Transverse colon (tissue), 4 donors: ENCODE measurements at places on chromosomes 7 and 10. TPM values are rescaled to one million over a fixed set of nuclear protein-coding genes. Genes with fewer than 3 reads are reported as not detected.

DNA sequence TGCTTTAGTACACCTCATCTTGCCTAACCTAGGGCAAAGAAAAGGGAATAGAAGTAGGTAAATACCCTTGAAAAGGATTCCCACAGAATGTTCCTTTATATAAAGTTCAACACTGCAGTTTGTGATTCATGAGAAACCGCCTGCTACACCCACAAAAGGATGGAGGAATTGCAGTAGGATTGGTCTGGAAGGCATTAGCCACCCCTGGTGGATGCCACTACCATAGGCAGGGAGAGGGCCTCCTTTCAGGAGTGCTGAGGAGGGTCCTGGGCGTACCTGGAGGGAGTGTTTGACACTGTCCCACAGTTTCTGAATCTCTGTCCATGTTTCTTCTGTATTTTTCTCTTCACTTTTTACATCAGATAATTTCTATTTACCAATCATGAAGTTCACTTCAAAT, 221.8 kb upstream of the TMEM72 start:
- DNase-seq, result no peak
- no peak overlapping the region for H3K27ac ChIP-seq
- no peaks in the 10 kb centered on the region for H3K36me3 ChIP-seq
- H3K4me3 ChIP-seq, result no peak overlapping the region
- no peaks in the 10 kb centered on the region for H3K4me1 ChIP-seq

Gene UFSP1
- 19.1 TPM for total RNA-seq

DNA sequence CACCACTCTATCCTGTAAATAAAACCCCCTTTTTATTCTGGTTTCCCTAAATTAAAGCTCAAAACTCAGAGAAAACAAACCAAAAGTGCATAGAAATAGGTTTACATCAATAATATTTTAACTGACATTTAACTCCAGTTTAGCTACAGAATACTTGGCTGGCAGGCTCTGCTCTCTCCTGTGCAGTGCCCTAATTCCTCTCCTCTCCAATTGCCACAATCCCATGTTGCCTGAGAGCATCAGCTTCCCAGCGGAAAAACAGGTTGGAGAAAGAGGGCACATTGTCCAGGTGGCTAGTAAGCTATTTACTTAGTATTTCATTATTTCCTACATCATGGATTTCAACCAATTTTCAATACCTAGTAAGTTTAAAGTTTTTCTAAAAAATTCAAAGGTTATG, 8.7 kb downstream of the SEMA3E start:
- H3K27me3 ChIP-seq, result no peaks in the 10 kb centered on the region
- no peaks in the 10 kb centered on the region for H3K4me1 ChIP-seq
- no peak overlapping the region for H3K4me3 ChIP-seq
- H3K27ac ChIP-seq, result no peak overlapping the region
- DNase-seq, result no peak

DNA sequence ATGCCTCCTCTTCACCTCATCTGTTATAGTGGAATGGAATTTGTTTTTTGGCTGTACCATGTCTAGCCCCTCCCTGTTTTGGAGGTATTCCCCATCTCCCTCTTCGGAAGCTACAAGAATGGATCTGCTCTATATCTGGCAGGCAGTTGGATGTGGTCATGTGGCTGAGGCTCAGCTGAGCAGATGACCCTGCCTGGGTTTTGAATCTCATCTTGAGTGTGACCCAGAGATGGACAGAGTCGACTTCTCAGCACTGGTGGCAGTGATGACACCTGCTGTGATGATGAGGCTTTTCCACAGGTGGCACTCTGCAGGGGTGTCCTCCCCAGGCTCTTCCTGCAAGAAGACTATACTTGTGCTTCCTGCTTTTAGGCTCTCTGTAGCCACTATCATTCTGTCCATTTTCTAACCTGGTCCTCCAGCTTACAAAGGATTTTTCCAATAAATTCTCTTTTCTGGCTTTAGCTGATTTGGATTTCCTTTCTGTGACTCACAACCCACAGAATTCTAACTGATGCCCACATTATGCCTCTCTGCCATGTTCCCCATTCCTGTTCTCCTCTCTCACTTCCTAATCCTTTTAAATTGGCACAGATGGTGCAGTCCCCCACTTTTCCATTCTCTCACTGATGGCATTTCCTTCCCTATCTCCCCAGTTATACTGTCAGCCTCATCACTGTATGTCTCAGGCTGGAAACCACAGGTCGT, 7.5 kb upstream of the ARHGAP22 start:
- H3K36me3 ChIP-seq, result no peaks in the 10 kb centered on the region
- H3K27me3 ChIP-seq, result no peaks in the 10 kb centered on the region
- DNase-seq, result no peak
- H3K4me3 ChIP-seq, result no peak overlapping the region

Gene MALRD1
- 0.75 TPM for total RNA-seq

- no peak for DNase-seq
- H3K36me3 ChIP-seq, result peaks cover 15% of the 10 kb centered on the region
- H3K27me3 ChIP-seq, result no peaks in the 10 kb centered on the region
- H3K27ac ChIP-seq, result no peak overlapping the region
- no peak overlapping the region for H3K4me3 ChIP-seq
Observed at GRCh38 chr7:42915356-42915755, 3.5 kb upstream of the C7orf25 start.

- H3K4me3 ChIP-seq, result no peak overlapping the region
- H3K4me1 ChIP-seq, result no peaks in the 10 kb centered on the region
- H3K27ac ChIP-seq, result no peak overlapping the region
- DNase-seq, result no peak
- H3K36me3 ChIP-seq, result no peaks in the 10 kb centered on the region
Observed at GRCh38 chr10:86225103-86225782, 141.4 kb downstream of the GRID1 start.

Gene HKDC1
- 39.6 TPM for total RNA-seq

Gene STEAP4
- total RNA-seq, result 1.1 TPM

Gene SLIT1
- 0.27 TPM for total RNA-seq

Gene POP7
- total RNA-seq, result 10.7 TPM

DNA sequence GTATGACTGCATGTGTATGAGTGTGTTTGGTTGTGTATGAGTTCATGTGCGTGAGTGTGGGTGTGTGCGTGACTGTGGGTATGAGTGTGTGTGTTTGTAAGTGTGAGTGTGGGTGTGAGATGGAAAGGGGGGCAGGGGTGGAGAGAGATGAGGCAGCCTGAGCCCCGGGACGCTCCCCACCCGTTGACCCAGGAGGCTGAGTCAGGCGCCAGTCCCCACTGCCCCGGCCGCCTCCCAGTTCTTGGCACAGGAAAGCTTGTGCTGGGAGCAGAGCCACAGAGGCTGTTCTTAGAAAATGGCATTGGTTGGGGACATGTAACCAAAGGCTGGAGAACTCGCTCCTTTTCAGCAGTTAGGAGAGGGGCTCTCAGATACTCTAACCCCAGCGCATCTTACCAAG, 27.8 kb upstream of the NUB1 start:
- no peak overlapping the region for H3K27ac ChIP-seq
- H3K36me3 ChIP-seq, result no peaks in the 10 kb centered on the region
- no peak overlapping the region for H3K4me3 ChIP-seq
- DNase-seq, result no peak
- H3K4me1 ChIP-seq, result peaks cover 6% of the 10 kb centered on the region

- H3K27ac ChIP-seq, result no peak overlapping the region
- DNase-seq, result no peak
- no peaks in the 10 kb centered on the region for H3K4me1 ChIP-seq
- H3K36me3 ChIP-seq, result no peaks in the 10 kb centered on the region
- no peak overlapping the region for H3K4me3 ChIP-seq
- no peaks in the 10 kb centered on the region for H3K27me3 ChIP-seq
Observed at GRCh38 chr10:31143331-31143935, 111.8 kb upstream of the ZNF438 start.

- H3K36me3 ChIP-seq, result no peaks in the 10 kb centered on the region
- H3K27ac ChIP-seq, result no peak overlapping the region
- H3K27me3 ChIP-seq, result no peaks in the 10 kb centered on the region
Observed at GRCh38 chr7:121901026-121901425, 28.1 kb downstream of the PTPRZ1 start.

GRCh38 chr10:131928248-131929095, 27.7 kb downstream of the PPP2R2D start:
- peaks cover 5% of the 10 kb centered on the region for H3K4me1 ChIP-seq
- no peak overlapping the region for H3K27ac ChIP-seq
- H3K36me3 ChIP-seq, result no peaks in the 10 kb centered on the region
- H3K27me3 ChIP-seq, result no peaks in the 10 kb centered on the region
- no peak overlapping the region for H3K4me3 ChIP-seq
- no peak for DNase-seq

Gene PPP1R3C
- 4.6 TPM for total RNA-seq

DNA sequence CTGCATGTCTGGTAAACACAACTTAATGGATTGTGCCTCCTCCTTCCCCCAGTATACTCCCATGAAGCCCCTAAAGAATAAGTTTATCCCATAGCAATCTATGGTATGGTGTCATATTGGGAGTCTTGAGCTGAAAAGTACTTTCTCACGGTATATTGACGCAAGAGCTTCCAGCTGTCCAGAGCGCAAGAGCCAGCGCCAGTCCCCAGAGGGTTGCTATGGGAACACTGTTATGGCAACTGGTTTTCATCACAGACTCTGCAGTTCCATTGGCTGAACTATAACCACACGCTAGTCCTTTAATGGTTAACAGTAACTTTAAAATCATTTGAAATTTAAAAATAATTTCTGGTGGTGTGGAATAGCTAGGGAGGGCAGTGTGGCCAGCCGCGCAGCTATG, 46.9 kb downstream of the PRPF18 start:
- H3K36me3 ChIP-seq, result no peaks in the 10 kb centered on the region
- H3K4me3 ChIP-seq, result no peak overlapping the region
- H3K4me1 ChIP-seq, result peaks cover 6% of the 10 kb centered on the region
- peak; percentile 33 for DNase-seq

DNA sequence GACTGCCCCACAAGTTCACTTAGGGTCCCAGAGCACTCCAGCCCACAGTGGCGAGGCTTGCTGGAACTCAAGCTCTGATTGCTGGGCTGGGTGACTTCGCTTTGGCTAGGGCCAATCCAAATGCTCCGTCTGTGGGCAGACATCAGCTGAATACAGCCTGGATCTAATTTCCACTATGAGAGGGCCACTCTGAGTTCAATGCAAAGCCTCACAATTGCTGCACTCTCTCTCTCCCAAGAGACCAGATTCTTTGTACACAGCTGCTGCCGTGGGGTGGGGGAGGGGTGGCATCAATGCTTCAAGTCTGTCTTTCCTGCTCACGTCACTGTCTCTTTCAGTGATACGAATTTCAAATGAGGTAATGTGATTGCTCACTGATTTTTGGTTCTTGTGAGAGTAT, 47.3 kb upstream of the BPGM start:
- no peak overlapping the region for H3K4me3 ChIP-seq
- peaks cover 8% of the 10 kb centered on the region for H3K4me1 ChIP-seq
- H3K27ac ChIP-seq, result no peak overlapping the region

DNA sequence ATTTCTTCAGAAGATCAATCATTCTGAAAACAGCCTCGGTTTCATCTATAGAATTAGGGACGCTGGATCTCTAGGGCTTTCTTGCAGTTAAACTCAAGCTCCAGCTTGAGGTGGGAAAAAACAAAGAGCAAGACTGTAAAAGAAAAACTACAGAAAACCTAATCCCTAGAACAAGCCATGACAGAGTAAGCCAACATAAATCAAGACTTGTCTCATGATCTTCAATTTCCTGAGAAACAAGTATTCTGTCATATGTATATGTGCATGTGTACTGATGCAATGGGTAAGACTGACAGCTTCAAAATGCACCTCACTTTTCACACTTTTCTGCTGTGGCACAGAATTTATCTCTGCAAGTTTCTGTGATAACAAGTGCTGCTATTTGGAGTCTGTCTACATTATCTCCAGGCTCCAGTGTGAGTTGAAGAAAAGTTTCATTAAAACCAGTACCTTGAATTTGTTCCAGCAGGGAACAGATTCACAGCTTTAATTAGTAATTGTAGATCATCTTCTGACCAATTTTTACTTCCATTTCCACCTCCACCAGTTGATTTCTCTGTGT, 19.2 kb downstream of the PMPCB start:
- no peak overlapping the region for H3K4me3 ChIP-seq
- no peaks in the 10 kb centered on the region for H3K36me3 ChIP-seq
- DNase-seq, result no peak
- no peaks in the 10 kb centered on the region for H3K4me1 ChIP-seq

GRCh38 chr7:15845461-15845860, 159.0 kb upstream of the MEOX2 start:
- H3K36me3 ChIP-seq, result no peaks in the 10 kb centered on the region
- H3K4me1 ChIP-seq, result no peaks in the 10 kb centered on the region
- no peak overlapping the region for H3K27ac ChIP-seq
- H3K27me3 ChIP-seq, result no peaks in the 10 kb centered on the region
- H3K4me3 ChIP-seq, result no peak overlapping the region

- H3K27ac ChIP-seq, result no peak overlapping the region
- no peaks in the 10 kb centered on the region for H3K4me1 ChIP-seq
- no peaks in the 10 kb centered on the region for H3K36me3 ChIP-seq
- H3K27me3 ChIP-seq, result no peaks in the 10 kb centered on the region
Observed at GRCh38 chr10:20955355-20955893, 58.3 kb upstream of the NEBL start.

Gene YKT6
- total RNA-seq, result 74.1 TPM

DNA sequence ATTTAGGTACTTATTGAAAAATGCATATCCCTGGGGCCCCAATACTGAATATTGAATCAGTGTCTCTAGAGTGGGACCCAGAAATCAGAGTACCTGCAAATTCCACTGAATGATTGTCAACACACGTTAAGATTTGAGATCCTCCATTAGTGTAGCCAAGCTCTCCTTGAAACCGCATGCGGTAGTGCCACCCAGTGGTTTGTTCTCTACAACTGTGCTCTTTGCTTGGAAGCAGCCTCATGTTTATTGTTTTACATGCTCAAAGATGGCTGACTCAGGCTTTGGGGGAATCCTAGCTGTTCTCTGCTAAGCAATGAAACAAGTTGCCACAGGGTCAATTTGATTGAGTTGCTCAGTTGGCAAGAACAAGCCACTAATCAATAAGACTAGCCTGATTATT, 340.2 kb upstream of the CELF2 start:
- no peak overlapping the region for H3K4me3 ChIP-seq
- H3K36me3 ChIP-seq, result no peaks in the 10 kb centered on the region
- no peaks in the 10 kb centered on the region for H3K27me3 ChIP-seq
- no peaks in the 10 kb centered on the region for H3K4me1 ChIP-seq
- peak; percentile 55 for DNase-seq

GRCh38 chr10:92150823-92151222, 140.1 kb downstream of the CPEB3 start:
- DNase-seq, result no peak
- no peak overlapping the region for H3K4me3 ChIP-seq
- H3K27ac ChIP-seq, result no peak overlapping the region
- H3K36me3 ChIP-seq, result no peaks in the 10 kb centered on the region

DNA sequence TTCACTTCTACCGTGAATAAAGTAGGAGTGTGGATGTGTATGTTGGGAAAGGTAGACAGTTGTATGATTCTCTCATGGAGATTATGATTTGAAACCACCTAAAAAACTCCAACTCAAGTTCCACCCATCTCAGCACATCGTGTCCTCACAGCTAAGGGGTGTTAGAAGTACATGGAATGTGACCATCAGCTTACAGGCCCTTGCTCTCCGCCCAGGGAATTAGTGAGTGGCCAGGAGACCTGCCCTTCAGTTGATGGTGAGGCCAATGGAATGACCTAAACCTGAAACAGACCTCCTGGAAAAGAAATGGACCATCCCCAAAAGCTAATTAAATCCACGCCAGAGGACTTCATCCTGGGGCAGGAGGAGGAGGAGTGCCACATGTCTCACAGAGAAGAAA, 2.1 kb upstream of the WNT2 start:
- no peak for DNase-seq
- H3K36me3 ChIP-seq, result no peaks in the 10 kb centered on the region
- H3K4me1 ChIP-seq, result peaks cover 13% of the 10 kb centered on the region
- peaks cover 51% of the 10 kb centered on the region for H3K27me3 ChIP-seq

Gene DTX2
- 169 TPM for total RNA-seq
